NCI-H446 treated with DMSO at 0.1 percent for 48 hours (cell line): ENCODE measurements at places on chromosomes 5 and 9.

DNA sequence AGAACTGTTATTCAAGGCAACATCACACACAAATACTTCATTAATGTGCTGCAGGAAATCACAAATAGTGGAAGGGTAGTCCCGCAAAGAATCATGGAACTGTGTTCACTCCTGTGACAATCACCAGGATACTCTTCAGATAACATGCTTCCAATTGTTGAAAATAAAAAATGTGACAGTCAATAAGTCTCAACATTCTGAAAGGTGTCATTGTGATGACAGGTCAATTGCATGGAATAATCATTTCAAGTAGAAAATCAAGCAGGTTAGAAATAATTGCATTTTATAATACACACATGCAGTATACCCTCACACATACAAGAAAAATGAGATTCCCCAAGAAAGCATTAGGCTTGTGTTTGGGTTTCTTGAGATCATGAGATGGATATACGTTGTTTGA is 46.4 kb upstream of the ISL1 start:
- no peak for DNase-seq

DNA sequence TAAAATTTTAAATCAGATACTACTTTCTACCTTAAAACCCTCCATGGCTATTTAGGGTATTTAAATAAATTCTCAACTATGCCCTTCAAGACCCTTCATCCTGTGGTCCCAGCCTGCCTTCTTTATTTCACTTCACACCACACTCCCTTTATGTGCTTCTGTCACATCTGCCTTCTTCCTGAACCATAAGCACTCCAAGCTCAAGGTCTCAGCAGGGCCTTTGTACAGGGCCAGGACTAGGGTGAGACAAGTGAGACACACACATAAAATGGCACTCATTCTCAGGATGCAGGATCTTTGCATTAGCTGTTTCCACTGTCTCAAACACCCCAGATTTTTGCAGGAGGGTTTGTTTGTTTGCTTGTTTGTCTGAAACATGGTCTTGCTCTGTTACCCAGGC is 7.6 kb downstream of the ITK start:
- no peak for DNase-seq

- DNase-seq, result no peak
Measured at GRCh38 chr5:124825250-124825982, 79.0 kb upstream of the ZNF608 start.

GRCh38 chr9:18237776-18238175 is 236.2 kb upstream of the ADAMTSL1 start:
- DNase-seq, result no peak

GRCh38 chr5:54463713-54464112 is 8.2 kb downstream of the HSPB3 start:
- DNase-seq, result no peak

- no peak for DNase-seq
Measured at GRCh38 chr5:143395638-143396352, 7.7 kb downstream of the NR3C1 start.

DNA sequence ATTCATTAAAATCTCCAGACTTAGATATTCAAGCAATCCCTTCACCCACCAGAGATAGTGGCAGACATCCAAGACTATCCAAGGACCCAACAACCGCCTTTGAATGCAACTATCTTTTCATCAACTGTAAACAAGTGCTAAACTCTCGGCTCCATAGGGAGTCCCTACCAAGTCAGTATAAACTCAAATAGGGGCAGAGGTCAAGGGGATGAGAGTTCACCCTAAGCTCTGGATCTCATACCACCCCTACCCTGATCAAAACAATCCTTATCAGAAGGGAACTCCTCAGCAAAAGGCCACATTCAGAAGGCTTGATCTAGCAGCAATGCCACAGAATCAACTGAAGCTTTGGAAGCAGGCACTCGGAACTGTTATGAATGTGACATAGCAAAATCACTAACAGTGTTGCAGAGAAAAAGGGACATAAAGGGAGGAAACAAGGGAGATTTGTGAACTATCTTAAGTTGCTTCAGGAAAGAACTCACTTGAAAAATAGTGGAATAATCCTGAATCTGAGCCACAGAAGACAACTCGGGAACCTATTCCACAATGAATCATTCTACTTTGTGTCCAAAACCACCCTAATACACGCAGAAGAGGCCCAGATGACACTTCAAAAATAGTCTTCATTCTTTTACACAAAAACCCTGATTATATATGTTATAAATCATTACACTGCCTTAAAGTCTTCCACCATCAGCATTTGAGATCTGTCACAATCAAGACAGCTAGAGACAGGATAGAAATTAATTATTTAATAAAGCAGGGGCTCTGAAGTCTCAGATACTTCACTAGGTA is 49.8 kb downstream of the NR6A1 start:
- DNase-seq, result no peak

DNA sequence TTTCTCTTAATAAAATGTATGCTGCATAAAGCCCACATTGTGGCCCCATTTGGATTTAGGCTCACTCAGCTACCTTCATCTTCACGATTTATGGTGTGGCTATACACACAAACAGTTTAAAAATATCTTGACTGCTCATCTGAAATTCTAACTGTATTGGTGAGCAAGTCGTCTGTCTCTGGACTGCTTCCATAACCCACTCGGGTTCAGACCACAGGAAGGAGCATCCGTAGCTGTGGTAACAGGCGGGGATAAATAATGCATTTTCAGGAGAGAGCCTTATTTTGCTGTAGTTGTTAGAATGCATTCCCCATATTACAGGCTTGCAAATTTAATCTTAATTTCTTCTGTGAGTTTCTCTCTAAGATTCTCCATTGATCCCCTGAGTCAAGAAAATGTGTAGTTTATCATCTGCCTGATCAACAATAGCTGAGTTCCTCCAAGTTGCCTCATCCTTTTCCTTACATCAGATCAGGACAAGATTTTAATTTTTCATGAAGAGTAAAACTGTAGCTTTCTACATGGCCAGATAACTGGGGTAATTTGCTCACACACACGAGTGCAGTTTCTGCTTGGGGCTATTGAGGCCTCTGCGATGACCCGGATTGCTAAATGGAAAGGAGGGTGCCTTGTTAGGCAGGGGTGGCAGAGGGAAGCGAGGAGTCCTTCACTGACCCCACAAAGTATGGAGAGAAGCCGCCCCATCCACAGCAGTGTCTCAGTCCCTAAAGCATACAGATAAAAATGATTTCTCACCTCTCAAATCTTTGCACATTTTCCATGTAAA is 133.9 kb downstream of the FSTL4 start:
- no peak for DNase-seq

DNA sequence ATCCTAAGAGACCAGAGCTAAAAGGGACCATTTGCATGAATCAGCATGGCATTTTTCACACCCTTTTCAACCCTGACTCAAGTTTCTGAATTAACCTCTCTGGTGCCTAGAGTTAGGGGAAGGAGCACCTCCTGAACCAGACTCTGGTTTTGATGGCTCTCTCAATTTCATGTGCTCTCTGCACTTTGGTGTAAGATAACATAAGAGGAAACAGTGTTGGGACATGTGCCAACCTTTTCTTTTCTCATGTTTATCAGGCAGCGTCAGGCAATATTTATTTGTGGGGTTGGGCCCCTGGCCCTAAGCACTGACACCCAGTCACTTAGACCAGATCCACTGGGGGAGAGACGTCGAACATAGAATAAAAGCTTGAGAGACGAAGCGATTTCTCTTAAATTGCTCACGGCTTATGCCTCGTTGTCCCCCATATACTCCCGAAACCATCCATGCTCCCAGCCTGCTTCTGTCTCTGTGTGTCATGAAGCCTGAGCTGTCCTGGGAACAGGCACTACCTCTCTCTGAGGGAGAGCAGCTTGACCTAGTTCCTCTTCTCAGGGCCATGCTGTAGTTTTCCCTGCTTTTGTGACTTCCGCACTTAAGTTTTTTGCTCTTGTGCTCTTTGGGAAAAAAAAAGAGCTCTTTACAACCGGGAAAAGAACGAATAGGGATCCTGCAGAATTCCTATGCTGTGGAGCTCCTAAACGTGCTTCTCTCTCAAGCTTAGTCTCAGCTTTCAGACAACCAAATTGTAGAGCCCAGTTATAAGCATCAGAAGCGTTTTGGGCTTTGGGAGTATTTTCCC is 195.7 kb downstream of the NR3C1 start:
- DNase-seq, result no peak

- no peak for DNase-seq
Measured at GRCh38 chr5:140678993-140679392, 5.6 kb upstream of the DND1 start.

GRCh38 chr5:71629950-71630349 is 42.8 kb downstream of the MCCC2 start:
- no peak for DNase-seq

DNA sequence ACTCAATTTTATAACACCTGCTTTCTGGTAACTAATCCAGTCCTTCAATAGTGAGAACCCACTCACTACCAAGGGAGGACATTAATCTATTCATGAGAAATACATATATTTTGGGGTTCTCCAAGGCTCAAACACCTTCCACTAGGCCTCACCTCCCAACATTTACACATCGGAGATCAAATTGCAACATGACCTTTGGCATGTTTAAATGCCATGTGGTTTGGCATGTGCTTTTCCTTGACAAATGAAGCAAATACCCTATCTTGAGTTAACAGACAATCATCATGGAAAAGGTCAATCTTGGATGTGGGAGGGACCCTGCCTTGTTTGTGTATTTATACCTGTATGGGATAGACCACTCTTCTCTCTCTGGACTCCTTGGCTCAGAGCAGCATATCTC is 21.9 kb upstream of the SPINK14 start:
- DNase-seq, result no peak

GRCh38 chr9:133693703-133694529 is 44.2 kb downstream of the SARDH start:
- DNase-seq, result no peak

GRCh38 chr9:31336841-31337240 is 1047.6 kb upstream of the ACO1 start:
- peak; percentile 71 for DNase-seq

DNA sequence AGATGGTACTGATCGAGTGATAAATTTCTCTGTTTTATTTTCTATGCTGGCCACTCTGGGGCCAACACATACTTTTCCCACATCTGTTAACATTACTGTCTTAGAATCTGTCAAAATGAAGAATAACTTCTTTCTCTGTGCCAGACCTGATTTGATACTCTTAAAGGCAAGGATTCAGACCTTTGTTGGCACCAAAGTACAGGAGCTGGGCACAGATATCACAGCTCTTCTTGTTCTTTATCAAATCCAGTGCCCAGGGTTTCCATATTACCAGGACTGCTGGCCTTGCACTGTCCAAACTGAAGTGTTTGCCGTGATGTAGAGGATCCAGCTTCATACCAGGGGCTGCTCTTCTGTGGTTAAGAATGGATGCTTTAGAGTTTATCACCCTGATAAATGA is 20.9 kb downstream of the ZNF474 start:
- DNase-seq, result peak; percentile 15

- DNase-seq, result no peak
Measured at GRCh38 chr9:16257604-16258003, 612.9 kb downstream of the BNC2 start.

DNA sequence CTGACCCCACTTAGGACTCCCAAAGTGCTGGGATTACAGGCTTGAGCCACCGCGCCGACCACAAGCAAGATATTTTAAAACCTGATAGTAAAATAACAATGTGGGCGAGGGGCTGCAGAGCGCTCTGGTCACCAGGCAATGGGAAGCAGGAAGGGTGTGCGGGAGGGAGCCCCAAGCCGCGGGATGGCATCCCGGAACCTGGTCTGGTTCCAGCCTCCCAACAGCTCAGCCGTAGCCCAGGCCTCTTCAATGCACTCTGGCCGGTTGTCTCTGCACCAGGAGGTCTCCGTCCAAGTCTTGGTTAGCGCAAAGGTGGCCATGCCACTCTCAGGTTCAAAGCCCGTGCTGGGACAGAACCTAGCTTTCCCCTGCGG is 694 bp upstream of the UAP1L1 start:
- DNase-seq, result no peak

GRCh38 chr9:75106857-75107256 is 18.5 kb downstream of the OSTF1 start:
- DNase-seq, result no peak

DNA sequence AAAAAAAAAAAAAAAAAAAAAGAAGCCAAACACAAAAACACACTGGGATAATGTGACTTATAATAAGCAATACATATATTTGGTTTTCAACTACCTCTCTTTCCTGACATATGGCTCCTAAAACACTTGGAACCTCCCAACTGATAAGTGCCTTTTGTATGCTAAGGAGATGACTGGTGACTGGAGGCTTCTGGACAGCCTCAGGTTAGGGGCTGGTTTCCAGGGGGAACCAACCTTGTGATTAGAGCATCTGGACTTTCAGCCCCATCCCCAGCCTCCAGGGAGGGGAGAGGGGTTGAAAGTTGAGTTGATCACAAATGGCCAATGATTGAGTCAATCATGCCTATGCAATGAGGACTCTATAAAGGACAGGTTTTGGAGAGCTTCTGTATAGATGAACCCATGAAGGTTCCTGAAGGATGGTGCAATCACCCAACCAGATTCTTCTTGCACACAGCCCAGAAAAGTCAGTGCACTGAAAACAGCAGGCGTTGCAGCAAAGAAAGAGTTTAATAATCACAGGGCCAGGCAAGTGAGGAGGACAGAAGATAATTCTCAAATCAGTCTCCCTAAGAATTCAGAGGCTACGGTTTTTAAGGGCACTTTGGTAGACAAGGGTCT is 276.7 kb downstream of the AUH start:
- DNase-seq, result no peak

GRCh38 chr9:134069480-134070399 is 1.9 kb upstream of the BRD3 start:
- DNase-seq, result no peak

DNA sequence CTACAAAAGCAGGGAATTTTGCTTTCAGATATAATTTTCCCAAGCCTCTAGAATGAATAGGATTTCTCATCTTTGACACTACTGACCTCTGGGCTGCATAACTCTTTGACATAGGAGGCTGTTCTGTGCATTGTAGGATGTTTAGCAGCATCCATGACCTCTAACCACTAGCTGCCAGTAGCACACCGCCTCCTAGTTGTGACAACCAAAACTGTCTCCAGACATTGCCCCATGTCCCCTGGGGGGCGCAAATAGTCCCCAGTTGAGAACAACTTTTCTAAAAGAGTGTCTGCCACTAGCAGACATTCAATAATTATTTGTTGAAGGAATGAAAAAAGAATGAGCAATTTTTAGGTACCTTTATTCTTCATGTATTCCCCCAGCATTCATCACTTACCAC is 51.8 kb downstream of the POU4F3 start:
- no peak for DNase-seq

GRCh38 chr5:150178262-150178661 is 11.6 kb upstream of the SLC6A7 start:
- DNase-seq, result no peak

GRCh38 chr5:73405691-73406090 is 42.9 kb downstream of the FOXD1 start:
- no peak for DNase-seq

DNA sequence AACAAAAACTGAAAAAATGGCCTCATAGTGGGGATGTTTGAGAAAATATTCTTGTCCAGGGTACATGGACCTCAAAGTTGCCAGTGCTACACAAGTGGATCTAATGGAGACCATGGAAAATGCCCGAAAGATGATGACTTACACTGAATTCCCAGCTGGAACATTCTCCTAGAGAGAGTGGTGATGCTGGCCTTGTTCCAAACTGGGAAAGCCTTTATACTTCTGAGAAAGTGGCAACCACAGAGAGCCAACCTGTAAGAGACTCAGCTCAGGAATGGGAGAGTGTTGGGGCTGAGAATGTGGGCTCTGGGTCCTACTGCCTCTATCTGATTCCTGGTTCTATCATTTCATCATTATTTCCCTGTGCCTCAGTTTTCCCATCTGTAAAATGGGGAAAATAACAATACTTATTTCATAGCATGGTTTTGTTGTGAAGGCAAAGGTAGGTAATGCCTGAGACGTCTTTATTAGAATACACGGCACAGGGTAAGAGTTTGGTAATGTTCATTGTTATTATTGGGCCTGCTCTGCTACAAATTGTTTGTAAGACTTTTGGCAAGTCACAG is 229.0 kb upstream of the PANK3 start:
- DNase-seq, result no peak
